ENCODE measurements at places on chromosomes 11 and 22. TPM values are rescaled to one million over a fixed set of nuclear protein-coding genes. Genes with fewer than 3 reads are reported as not detected.

The PANX3 gene
- polyA plus RNA-seq: not detected

The MMP27 gene
- not detected for polyA plus RNA-seq

The OR8D4 gene
- not detected for polyA plus RNA-seq

DNA sequence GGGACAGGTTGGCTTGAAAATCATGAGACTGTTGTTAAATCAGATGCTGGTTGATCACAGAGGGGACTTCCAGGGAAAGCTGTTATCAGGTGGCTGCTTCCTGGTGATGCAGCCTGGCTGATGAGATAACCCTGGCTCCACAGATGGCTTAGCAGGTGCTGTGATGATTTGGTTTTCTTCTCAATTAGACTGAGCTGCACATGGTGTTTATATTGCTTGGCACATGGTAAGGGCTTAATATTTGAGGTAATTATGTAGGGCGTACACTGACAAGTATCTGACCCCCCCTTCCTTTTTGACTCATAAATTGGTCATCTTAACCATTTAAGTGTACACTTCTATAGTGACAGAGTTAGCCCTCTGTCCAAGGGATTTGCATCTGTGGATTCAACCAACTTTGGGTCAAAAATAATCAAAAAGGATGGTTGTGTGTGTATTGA is 7.0 kb downstream of the RPS3 start:
- no peak for DNase-seq

GRCh38 chr11:68266121-68266891 is 5.5 kb downstream of the C11orf24 start:
- DNase-seq: no peak

The CENPM gene
- 1.1 TPM for polyA plus RNA-seq

The YDJC gene
- 3.6 TPM for polyA plus RNA-seq

- no peak for DNase-seq
Measured at GRCh38 chr11:64537876-64538275, 53.1 kb upstream of the SLC22A12 start.

DNA sequence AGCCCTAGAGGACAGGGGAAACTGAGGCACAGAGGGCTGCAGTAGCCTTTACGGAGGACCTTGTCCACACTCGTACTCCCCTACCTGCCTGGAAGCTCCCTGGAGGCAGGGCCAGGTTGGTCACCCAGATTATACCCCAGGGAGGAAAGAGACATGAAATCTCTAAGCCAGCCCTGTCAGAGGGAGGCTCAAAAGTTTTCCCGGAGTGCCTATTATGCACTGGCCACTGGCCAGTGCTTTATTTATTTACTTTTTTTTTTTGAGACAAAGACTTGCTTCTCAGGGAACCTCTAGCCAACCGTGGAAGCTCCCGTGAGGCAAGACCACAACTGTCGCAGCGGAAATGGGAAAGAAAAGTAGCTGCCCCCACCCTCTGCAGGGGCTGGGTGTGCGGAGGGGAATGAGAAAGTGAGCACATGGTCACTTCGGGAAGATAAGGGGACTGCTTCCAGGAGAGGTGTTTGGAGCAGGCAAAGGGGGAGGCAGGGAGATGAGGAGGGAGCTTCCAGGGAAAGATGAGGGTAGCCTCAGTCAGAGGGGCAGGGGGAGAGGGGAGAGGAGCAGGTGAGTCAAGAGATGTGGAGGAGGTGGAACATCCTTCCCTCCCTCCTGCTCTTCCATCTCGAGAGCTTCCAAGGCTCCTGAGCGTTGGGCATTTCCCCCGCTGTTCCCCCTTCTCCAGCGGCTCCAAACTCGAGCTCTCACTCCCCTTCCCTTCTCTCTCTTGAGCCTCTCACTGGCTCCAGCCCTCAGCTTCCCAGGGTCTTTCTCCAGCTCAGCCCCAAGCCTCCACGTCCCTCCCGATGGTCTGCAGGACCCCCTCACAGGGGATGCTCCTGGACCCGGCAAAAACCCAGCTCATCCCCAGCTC is 4.3 kb downstream of the IL2RB start:
- DNase-seq: no peak

The GLB1L2 gene
- 1.2 TPM for polyA plus RNA-seq

The TSSK2 gene
- polyA plus RNA-seq: 0.14 TPM

The IFTAP gene
- 40.3 TPM for polyA plus RNA-seq

GRCh38 chr22:37146507-37147180 is 3.1 kb downstream of the IL2RB start:
- no peak for DNase-seq

DNA sequence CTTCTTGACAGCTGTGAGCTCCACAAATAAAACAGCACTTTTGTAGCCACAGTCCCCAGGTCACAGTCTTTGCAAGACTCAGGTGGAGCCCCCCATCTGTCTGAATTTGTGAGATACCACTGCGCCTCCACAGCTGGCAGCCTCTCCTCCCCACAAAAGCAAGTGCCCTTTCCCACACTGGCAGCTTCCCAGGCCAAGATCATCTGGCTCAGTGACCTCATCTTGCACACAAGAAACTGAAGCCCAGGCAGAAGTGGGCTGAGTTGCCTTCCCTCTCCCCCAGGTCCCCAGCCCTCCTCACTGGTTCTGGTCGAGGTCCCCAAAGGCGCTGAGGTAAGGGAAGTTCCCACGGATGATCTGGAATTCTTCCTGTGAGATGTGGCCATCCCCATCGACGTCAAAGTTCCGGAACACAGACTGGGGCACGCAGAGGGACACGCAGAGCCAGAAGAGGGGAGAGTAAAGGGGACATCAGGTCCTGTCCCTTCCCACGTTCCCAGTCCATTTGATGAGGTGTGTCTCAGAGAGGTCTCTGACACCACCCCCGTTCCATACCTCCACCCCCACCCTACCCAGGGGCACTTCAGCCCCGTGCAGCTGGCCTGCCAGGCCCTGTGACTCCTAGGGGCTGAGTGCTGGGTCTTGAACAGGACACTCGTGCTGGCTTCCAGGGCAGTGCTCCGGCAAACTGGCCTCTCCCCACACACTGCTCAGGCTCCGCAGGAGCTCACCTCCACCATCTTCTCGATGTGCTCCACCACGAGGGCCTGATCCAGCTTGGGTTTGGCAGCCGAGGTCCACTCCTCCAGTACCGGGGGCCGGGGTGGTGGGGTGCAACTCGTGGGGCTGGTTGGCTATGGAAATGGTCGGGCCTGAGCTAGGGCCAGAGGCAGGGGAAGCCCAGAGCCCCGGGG is 8.9 kb downstream of the RASGRP2 start:
- DNase-seq: no peak

DNA sequence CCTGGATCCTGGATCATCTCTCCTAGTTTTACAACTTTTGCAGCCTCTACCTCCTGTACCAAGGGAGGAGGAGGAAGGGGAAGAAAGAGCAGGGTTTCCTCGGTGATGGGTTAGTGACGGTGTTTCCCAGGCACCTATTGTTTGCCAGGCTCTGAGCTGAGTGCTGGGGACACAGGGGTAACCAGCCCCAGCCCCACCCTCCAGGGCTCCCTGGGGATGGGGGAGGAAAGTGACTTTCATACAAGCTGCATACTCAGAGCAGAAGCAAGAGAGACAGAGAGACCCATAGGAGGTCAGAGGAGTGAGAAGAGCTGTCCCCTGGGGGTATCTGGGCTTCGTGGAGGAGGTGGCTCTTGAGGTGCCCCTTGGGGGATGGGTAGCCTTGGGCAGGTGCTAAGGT is 89.4 kb upstream of the THY1 start:
- DNase-seq: no peak

DNA sequence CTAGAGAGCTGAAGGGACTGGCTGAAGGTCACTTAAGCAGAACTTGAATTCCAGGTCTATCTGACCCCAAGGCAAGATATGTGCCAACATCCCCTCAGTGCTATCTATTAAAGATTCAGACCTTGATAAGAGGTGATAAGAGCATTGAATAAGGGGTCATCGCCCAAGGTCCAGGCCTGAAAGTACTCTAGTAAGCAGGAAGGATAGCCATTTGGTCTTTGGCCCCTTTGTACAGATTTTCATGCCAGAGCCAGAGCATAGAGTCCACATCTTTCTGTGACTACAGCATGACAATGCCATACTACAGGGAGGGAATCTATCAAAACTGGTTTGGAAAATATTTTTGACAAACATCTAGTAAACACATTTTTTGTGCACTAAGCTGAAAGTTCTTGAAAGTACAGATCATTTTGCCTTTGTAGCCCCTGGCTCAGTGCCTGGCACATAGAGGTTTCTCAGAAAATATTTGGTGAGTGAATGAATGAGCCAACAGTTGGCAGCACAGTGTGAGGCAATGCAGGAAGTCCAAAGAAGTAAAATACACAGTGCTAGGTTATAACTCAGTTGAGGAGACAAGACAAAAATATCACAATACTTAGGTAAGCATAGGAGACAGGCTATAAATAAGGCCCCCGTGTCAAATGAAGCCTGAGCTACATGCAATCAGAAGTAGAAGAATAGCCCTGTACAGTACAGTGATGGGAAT is 15.1 kb upstream of the RRAS2 start:
- DNase-seq: peak; percentile 68

DNA sequence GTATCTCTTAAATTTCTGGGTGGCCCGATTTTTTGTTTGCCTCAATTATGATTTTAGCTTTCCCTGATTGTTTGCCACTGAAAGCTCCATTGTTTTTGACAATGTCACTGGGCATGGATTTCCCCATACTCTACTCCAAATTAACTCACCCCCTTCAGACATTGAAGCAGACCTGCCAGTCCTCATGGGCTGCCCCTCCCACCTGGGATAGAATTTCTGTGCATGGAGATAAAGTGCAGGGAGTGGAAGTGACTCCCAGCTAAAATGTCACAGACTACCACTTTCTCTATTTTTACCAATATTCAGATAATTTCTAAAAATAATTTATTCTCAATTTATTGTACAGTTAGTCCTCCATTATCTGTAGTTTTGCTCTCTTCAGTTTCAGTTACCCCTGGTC is 79.1 kb upstream of the CLPB start:
- DNase-seq: no peak

The TRPM5 gene
- polyA plus RNA-seq: not detected

GRCh38 chr11:112113539-112114457 is 27.1 kb downstream of the SDHD start:
- no peak for DNase-seq

DNA sequence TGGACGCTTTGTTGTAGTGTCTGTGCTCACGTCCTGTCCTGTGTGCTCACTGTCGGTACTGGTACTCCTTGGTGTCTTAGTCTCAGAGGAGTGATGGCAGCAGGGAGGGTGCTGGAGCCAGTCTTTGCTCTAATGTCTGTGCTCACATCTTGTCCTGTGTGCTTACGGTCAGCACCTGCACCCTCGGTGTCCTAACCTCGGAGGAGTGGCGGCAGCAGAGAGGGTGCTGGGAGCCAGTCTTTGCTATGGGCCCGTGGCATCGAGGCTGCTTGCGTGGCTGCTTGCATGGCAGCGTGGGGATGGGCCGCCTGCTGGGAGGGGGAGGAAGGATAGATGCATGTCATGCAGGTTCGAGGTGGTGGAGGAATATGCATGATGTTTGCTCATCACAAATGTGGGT is 12.7 kb downstream of the IGHMBP2 start:
- DNase-seq: no peak
